ENCODE measurements at places on chromosomes 16 and 17.

DNA sequence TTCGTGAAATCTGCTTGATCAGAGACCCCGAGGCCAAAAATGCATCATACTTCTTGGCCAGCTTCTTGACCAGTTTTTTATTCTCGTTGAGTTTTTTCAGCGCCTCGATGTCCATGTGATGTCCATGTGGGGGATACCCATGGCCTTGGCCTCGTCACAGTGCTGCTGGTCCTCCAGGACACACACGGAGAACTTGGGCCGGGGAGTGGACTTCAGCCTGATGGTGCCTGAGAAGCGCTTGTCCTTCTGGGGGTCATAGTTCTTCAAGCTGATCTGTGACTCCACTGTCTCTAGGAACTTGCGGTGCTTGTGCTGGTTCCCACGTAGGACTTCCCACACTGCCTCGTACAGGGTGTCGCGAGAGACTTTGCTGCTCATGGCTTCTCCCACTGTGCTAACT lies 16.7 kb downstream of the COX4I1 start:
- no peak for DNase-seq

GRCh38 chr17:81385320-81386111 lies 9.7 kb upstream of the BAHCC1 start:
- no peak for DNase-seq

GRCh38 chr16:77113835-77114234 lies 77.2 kb upstream of the MON1B start:
- DNase-seq, result peak; percentile 60

GRCh38 chr17:3433741-3434140 lies at the start of gene OR1E2:
OR1E2 (minus strand) TSS chr17:3433841; CDS start chr17:3433841, 0 bp downstream.
- DNase-seq, result no peak

DNA sequence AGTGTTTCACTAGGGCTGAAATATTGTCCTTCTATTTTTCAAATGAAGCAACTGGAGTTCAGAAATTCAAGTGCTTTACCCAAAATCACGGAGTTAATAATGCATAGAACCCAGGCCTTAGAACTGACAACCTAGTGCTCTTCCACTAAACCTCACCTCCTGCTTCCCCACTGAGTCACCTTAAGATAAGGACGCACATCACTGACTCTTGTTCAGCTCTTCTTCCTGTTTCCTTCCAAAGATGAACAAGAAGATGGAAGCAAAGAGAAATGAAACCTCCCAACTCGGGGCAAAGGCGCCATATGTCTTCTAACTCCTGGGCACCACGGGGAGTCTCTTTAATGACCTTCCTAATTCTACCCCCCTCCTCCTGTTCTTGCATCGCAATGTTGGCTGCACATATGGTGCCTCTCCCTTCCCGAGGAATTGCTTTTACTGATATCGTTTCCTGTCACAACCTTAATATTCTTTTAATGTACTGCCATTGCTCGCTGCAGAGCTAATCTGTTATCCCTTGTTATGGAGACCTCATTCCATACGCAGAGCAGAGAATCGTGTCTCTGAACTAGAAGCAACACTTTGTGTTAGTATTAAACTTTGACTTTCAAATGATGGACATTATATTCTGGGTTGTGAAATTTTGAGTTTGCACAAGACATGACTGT lies 591.4 kb downstream of the TMEM114 start:
- DNase-seq, result no peak
